ENCODE measurements at places on chromosomes 5 and 9. TPM values are rescaled to one million over a fixed set of nuclear protein-coding genes. Genes with fewer than 3 reads are reported as not detected.

GRCh38 chr9:86795047-86795442 lies 152.3 kb downstream of the GAS1 start:
- H3K4me3 ChIP-seq: no peak overlapping the region
- peaks cover 36% of the 10 kb centered on the region for H3K4me1 ChIP-seq
- peak overlapping the region; percentile 65 for H3K27ac ChIP-seq

DNA sequence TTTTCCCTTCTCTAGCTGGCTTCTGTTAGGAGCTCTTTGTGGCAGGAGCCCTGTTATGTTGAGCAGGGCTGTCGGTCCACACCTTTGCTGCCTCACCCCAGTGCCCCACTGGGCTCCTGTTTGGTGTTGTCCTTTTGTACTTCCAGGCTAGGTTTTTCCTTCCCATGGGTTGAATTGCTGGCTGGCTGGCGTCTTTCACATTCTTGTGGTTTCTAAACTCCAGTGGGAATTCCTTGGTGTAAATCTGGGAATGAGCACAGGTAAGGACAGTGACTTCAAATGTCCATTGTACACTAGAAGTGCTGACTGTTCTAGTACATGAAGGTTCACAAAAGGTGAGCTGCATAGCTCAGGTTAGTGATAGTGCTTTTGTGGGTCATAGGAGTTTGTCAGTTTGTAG lies 30.4 kb downstream of the RASGRF2 start:
- no peak for DNase-seq
- H3K4me3 ChIP-seq: no peak overlapping the region
- H3K36me3 ChIP-seq: no peaks in the 10 kb centered on the region
- H3K4me1 ChIP-seq: no peaks in the 10 kb centered on the region
- no peak overlapping the region for H3K27ac ChIP-seq
- no peaks in the 10 kb centered on the region for H3K27me3 ChIP-seq

- no peak overlapping the region for H3K4me3 ChIP-seq
- no peak overlapping the region for H3K27ac ChIP-seq
- DNase-seq: peak; percentile 50
- H3K4me1 ChIP-seq: no peaks in the 10 kb centered on the region
Observed at GRCh38 chr9:138007566-138007917, 130.0 kb downstream of the CACNA1B start.

- no peak overlapping the region for H3K4me3 ChIP-seq
- no peaks in the 10 kb centered on the region for H3K27me3 ChIP-seq
- H3K4me1 ChIP-seq: no peaks in the 10 kb centered on the region
- no peaks in the 10 kb centered on the region for H3K36me3 ChIP-seq
- no peak overlapping the region for H3K27ac ChIP-seq
- DNase-seq: no peak
Observed at GRCh38 chr5:138653502-138653901, 78.3 kb upstream of the HSPA9 start.

- no peak overlapping the region for H3K4me3 ChIP-seq
- peaks cover 13% of the 10 kb centered on the region for H3K4me1 ChIP-seq
- H3K36me3 ChIP-seq: peaks cover 32% of the 10 kb centered on the region
- H3K27me3 ChIP-seq: no peaks in the 10 kb centered on the region
- DNase-seq: no peak
- H3K27ac ChIP-seq: no peak overlapping the region
Observed at GRCh38 chr5:74686962-74687751, 2.1 kb downstream of the HEXB start.

DNA sequence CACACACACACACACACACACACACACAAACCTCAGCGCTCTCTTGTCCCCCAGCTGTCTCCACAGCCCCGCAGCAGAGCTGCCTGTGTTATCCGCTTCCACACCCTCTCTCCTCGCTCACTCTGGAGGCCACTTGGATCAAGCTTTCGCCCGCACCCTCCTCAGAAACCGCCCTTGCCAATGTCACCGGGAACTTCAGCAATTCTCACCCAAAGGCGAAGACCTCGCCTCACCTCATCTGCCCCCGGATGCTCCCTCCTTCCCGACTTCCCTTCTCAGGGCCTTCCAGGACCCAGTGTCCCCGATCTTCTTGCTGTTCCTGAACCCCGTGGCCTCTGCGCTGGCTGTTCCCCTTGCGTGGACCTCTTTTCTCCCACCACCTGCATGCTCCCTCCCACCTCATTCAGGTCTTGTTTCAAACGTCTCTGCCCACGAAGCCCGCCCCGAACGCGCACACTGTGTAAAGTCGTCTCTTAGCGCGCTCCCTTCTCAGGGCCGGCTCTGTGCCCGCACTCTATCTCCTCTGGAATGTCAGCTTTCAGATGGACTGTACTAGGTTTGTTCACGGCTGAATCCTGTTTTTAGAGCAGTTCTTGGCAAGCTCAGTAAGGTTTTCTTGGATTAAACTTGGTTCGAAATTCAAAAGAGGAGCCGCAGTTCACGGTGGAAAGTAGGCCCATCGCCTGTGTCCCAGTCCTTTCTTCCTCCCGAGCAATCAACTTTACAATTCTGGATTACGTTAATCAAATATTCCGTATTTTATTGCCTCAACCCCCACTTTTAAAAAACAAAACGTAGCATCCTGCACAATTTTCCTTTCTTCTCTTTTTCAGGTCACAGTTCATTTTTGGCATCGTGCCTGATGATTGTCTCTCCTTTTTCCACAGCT lies 1.0 kb upstream of the TRIM7 start:
- peaks cover 36% of the 10 kb centered on the region for H3K4me1 ChIP-seq
- H3K27ac ChIP-seq: peak overlapping the region; percentile 71
- peaks cover 12% of the 10 kb centered on the region for H3K27me3 ChIP-seq
- peak; percentile 67 for DNase-seq

GRCh38 chr5:68173007-68173406 lies 42.5 kb upstream of the PIK3R1 start:
- no peaks in the 10 kb centered on the region for H3K36me3 ChIP-seq
- H3K27ac ChIP-seq: peak overlapping the region; percentile 77
- peaks cover 36% of the 10 kb centered on the region for H3K4me1 ChIP-seq
- H3K27me3 ChIP-seq: no peaks in the 10 kb centered on the region
- DNase-seq: no peak

- no peaks in the 10 kb centered on the region for H3K27me3 ChIP-seq
- no peak overlapping the region for H3K4me3 ChIP-seq
- H3K36me3 ChIP-seq: peaks cover 24% of the 10 kb centered on the region
- no peaks in the 10 kb centered on the region for H3K4me1 ChIP-seq
- no peak overlapping the region for H3K27ac ChIP-seq
- no peak for DNase-seq
Observed at GRCh38 chr9:5112646-5113045, 72.8 kb downstream of the INSL6 start.

DNA sequence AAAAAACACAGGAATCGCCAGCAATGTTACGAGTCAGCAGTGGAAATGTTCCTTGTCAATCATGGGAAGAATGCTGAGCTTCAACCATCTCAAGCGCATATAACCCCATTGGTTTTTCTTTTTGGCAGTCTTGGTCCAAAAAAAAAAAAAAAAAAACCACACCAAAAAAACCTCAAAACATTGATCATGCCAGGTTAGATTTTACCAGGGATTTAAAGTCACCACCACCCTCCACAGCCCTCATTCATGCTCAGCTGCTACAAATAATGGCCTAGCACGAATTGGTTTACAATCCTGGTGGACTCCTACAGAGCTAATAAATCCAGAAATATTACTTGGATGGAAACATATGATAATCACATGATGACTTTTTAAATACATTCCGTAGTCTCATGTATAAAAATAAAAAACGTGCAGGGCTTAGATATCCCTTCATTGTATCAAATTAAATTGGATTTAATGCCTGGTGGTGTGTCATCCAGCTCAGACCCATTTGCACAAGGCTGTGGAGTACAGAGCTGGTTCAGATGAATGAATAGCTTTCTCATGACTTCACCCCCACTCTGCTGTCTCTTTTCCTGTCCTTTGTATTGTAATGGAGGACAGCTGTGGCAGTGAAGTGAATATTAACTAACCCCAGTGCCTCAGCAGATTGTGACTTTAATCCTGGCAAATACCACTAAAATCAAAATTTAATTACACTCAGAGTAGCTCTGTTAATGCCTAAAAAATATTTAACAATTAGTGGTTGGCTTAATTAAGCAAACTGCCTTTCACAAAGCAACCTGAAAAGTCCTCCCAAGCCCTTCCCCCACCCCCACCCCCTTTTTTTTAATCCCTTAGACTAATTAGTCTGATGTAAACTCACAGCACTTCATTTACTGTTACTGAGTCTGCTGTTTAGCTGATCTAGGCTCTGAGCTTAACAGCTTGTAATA lies 626.5 kb upstream of the ZNF608 start:
- H3K4me3 ChIP-seq: no peak overlapping the region
- H3K36me3 ChIP-seq: no peaks in the 10 kb centered on the region
- no peaks in the 10 kb centered on the region for H3K4me1 ChIP-seq
- H3K27ac ChIP-seq: no peak overlapping the region

GRCh38 chr9:131324736-131325679 lies 35.5 kb downstream of the PLPP7 start:
- no peaks in the 10 kb centered on the region for H3K27me3 ChIP-seq
- no peaks in the 10 kb centered on the region for H3K4me1 ChIP-seq
- H3K36me3 ChIP-seq: no peaks in the 10 kb centered on the region
- DNase-seq: peak; percentile 30
- no peak overlapping the region for H3K27ac ChIP-seq

GRCh38 chr5:74679966-74680365 lies 5.1 kb upstream of the HEXB start:
- no peaks in the 10 kb centered on the region for H3K27me3 ChIP-seq
- no peaks in the 10 kb centered on the region for H3K4me1 ChIP-seq
- H3K4me3 ChIP-seq: no peak overlapping the region
- no peak overlapping the region for H3K27ac ChIP-seq

GRCh38 chr9:126650404-126651341 lies 36.9 kb downstream of the LMX1B start:
- H3K27me3 ChIP-seq: peaks cover 85% of the 10 kb centered on the region
- H3K36me3 ChIP-seq: no peaks in the 10 kb centered on the region

DNA sequence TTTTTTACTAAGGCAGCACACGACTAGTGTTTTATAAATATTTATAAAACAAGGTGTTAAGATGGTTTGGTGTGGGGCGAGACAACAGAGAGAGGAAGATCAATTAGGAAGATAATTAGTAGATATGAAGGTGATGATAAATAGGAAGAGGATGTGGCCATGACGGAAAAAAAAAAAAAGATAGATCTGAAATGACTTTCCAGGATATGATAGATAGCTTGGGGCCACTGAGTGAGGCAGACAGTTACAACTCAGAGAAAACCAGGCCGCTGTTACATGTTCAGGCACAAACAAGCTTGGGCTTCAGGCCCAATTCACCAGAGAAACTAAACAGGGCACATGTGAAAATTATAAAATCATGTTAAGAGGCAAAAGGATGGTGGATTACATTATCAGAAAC lies 43.2 kb downstream of the KIAA0825 start:
- no peak overlapping the region for H3K4me3 ChIP-seq
- DNase-seq: no peak
- H3K27ac ChIP-seq: no peak overlapping the region
- H3K4me1 ChIP-seq: no peaks in the 10 kb centered on the region

Gene ZNG1C
- 18.1 TPM for polyA plus RNA-seq

Gene TNFSF15
- 0.92 TPM for polyA plus RNA-seq

Gene SAXO1
- not detected for polyA plus RNA-seq

Gene SCGB3A2
- not detected for polyA plus RNA-seq

Gene CKMT2
- polyA plus RNA-seq: 6.0 TPM

Gene GFRA3
- 0.73 TPM for polyA plus RNA-seq

Gene SLC23A1
- polyA plus RNA-seq: 0.60 TPM

Data from sigmoid colon (tissue), 7 donors.